NB4 (cell line): ENCODE measurements at places on chromosomes 6 and 20.

- no peak for DNase-seq
Measured at GRCh38 chr6:36610041-36610955, 16.1 kb downstream of the SRSF3 start.

GRCh38 chr20:29079769-29080690 is 2177.4 kb upstream of the DEFB115 start:
- no peak for DNase-seq

GRCh38 chr6:52526634-52527033 is 50.2 kb downstream of the TRAM2 start:
- DNase-seq, result no peak

DNA sequence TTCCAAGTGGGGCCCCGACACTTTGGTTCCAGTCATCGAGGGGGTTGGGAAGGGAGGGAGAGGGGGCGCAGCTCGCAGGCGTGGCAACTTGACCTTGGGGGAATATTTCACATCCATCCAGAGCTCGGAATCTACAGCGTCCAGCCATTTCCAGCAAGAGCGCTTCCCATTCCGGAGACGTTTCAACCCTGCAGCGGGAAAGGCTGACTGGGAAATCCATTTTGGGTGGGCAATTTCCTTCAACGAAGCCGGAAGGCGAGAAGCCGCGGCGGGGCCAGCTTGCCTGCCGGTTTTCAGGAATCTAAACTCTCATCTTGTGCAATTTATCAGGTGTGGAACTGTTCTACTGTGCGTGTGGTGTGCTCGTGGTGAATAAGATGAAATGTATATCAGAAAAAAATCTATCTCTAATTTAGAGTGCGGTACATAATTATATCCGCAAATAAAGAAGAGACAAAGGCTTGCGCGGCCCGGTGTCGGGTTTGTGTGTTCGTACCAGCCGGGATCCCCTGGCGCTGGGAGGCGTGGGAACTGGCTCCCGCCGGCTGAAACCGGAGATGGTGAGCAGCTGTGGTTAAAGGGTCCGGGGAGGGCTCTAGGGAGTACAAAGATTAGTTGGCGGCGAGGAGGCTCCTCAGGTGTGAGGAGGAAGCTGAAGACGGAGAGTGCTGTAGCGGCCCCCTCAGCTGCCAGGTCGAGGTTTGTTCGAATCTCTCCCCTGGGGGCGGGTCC is 4.8 kb downstream of the SLC32A1 start:
- no peak for DNase-seq

DNA sequence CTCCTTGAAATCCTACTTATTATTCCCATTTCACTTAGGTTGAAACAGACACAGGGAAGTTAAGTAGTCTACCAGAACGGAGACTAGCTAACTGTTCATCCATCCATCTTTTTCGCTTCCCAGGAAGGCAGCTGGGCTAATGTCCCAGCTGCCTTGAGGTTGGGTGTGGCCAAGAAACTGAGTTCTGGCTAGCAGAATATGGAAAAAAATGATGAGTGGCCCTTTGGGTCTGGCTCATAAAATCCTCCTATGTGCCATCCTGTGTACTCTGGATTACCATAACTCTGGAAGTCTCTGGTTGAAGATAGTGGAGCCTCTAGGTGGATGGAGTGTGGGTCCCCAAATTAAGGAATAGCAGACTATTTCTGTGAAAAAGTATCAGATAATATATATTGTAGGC is 206.2 kb downstream of the HIVEP2 start:
- no peak for DNase-seq

GRCh38 chr6:116036885-116037284 is 23.8 kb downstream of the FRK start:
- no peak for DNase-seq

DNA sequence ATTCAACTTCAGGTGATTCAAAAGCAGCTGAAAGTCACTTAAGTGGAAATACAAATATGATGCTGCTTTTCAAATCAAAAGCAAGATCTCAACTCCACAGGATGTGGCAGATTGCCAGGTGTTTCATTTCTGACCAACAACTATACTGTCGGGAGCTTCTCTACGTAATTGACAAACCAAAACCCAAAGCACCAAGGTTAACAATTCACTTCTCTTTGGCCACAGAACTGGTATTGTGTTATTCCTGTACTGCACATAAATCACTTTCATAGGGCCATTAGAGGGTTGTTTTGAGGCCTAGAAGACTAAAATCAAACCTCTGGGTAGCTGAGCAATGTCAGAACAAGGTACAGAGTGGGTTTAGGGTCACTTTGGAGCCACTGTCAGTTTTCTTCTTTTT is 169.7 kb downstream of the HAO1 start:
- DNase-seq, result no peak

- no peak for DNase-seq
Measured at GRCh38 chr6:163397326-163397725, 17.2 kb upstream of the QKI start.

DNA sequence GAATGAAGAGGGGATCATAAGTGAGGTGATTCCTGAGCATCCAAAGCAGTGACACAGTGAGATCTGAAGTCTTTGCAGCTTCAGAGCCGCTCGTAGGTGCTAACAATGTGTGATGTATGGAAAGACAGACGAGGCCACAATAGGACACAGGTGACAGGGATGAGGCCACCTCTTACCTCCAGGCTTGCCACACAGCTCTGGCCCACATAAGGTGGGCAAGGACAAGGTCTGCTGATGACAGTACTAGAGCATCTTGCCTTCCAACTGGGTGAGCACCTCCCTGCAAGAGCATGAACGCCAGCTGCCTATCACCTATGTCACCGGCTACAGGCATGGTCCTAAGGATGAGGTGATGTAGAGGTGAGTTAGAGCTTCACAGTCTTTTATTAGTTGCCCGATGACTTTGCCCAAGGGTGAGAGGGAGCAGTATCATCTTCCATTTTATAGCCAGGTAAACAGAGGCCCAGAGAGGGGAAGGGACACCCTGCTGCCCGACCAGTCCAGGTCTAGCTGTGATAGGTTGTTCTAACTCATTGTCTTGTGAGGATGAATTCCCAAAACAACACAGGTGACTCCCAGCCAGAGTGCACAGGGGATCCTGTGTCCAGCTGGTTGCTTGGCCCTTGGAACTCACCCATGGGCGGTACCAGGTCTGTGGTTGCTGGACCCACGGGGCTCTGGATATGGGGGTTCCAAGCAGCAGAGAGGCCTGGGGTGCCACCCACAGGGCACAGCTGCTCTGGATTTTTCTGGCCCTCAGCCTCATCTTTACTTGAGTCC is 6.2 kb upstream of the TGM6 start:
- no peak for DNase-seq

DNA sequence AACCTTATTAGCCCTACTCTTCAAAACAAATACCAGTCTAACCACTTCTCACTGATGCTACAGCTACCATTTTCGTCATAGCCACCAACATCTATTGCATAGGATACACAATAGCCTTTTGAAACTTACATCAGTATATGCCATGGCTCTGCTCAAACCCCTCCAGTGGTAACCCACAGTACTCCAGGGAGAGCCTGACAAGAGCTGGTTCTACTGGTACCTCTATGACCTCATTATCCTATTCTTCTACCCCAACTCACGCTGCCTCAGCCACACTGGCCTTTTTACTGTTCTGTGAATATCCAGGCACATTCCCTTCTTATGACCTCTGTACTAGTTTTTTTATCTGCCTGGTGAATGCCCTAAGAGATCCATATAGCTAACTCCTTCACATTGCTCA is 157.6 kb downstream of the ARHGAP18 start:
- DNase-seq, result no peak

- peak; percentile 34 for DNase-seq
Measured at GRCh38 chr6:135938576-135939207, 87.2 kb downstream of the PDE7B start.

DNA sequence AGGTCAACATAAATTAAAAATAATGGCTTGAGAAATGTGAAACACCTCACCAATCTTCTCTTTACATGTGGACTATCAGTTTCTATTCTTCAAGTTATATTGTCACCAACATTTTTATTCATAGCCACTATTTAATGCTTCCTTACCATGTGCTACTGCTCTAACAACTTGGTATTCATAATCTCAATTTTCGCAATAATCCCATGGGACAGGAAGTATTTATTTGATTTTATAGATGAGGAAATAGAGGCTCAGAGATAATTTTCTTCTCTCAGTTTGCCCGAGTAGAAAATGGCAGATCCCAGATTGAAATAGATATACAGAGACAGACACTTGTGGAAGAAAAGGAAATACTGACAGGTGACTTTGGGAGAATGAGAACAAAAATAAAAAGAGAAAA is 66.6 kb downstream of the FAM83B start:
- no peak for DNase-seq

GRCh38 chr6:31615748-31616147 is 714 bp downstream of the AIF1 start:
- DNase-seq, result peak; percentile 98

DNA sequence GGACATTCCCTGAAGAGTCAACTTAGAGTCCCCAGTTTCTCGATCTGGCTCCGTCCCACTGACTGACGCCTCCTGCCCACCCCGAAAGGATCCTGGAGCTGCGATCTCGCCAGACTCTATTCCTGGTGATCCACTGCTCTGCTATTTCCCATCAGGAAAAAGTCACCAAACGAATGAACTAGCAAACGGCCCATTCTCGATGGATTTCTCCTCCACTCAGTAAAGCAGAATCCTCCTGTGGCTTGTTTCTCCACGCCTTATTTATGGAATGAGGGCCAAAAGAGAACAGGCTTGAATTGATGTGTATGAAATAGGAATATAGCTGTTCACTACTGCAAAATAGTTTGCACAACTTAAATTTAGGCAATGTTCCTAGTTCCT is 5.4 kb downstream of the NKX2-4 start:
- DNase-seq, result no peak

DNA sequence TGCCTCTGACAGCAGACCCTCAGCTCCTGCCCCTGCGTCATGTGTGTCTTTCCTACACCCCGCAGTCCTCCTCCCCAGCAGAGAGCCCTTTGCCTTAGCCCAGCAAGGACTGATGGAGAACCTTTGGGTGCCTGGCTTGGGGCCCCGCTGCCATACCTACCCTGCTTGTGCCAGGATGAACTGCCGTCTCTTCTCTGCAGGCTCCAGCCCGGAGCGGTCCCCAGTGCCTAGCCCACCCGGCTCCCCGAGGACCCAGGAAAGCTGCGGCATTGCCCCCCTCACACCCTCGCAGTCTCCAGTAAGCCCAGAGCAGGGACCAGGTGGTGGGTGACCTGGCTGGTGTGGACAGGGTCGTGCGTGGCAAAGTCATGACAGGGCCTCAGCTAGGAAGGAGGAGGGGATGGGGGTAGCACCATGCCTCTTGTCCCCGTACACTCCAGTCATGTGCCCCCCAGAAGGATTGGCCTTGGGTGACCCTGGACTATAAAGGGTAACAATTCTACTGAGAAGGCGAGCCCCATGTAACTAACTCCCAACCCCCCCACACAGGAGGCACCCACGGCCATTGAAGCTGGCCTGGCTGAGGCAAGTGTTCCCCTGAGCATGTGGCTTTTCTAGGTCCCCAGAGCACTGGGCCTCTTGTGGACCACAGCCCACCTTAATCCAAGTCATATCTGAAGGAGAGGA is 8.3 kb downstream of the HSPA12B start:
- no peak for DNase-seq

DNA sequence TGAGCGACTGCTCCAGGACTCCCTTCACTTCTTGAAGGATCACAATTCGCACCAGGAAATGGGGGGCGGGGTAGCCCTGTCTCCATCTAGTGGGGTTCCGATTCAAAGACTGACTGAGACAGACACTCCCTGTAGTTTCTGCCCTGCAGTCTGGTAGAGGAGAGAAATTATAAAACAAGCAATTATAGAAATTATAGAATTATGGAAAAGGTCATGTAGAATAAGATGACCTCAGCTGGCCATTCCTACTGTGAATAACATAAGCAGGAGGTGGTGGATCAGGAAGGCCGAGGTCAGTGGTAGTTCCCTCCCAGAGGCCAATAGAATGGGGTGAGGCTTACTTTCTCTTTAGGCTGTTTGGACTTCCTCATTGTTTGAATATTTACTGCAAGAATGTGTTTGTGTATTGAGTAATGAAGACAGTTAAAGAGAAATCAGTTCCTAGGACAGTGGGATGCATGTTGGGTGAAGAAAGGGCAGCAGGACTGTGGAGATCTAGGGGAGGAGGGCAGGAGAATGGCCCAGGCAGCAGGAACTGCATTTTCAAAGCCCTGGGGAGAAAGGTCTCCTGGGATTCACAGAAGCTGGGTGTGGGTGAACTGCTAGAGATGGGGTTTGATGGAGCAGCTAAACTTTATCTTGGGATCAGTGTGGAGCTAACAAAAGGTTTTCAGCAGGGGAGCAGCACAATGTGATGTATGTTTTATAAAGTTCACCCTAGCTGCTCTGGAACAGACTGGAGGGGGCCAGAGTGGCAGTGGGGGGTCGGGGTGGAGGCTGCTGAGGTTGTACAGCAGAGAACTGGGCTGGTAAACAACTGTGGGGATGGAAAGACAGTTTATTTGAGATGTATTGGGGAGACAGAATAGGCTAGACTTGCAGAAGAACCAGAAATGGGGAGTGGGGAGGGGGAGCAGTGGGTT is 2.1 kb downstream of the ZNF341 start:
- DNase-seq, result peak; percentile 87

DNA sequence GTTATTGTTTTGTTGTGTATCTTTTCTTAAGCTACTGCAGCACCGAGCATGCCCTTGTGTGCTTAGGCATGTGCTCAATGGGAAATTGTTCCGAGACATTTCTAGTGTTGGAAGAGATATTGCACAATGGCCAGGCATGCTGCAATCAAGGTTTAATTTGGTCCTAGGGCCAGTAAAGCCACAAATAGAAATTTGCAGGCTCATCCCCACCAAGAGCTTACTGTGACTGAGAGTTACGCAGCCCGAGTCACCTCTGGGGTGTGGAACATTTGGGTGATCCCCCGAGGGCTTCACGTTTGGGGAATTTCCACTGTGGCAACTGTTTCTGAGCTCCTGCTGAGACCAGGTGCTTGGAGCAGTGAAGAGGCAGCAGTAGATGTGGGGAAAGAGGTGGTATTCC is 65.8 kb downstream of the ADTRP start:
- peak; percentile 89 for DNase-seq

- peak; percentile 47 for DNase-seq
Measured at GRCh38 chr6:151962246-151962846, 154.9 kb downstream of the ESR1 start.

DNA sequence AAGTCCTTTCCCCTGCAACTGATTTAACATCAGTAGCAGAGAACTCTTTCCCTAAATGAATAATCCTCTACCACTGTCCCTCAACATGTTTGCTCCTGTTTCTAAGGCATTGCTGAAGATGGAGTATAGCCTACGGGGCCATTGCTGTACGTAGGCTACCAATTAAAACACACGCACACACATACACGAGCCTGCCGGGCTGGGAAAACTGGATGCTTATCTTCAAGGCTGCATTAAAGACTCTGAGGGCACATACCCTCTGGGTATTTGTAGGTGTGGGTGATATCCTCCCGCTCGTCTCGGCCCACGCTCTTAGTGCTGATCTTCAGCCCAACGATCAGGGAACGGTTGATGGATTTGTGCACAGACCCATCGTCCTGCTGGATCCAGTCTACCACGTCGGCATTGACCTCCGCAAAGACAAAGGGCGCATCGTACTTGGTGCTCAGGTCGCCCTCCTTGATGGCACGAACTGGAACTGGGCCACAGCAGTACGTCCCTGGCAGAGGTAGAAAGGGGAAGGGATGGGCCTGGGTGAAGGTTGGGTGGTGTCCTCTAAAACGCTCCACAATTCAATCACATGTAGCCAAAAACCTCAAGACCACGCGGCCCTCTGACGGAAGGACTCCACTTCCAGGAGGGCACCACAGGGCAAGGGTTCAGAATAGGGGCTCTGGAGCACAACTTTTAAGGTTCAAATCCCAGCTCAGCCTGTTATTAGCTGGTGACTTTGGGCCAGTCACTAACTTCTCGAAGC is 25.7 kb downstream of the TGM2 start:
- no peak for DNase-seq

- DNase-seq, result no peak
Measured at GRCh38 chr20:19502169-19502568, 255.9 kb upstream of the RIN2 start.
